ENCODE measurements at places on chromosomes 4 and X.

- DNase-seq, result no peak
Observed at GRCh38 chrX:94121799-94122198, 447.8 kb downstream of the FAM133A start.

- no peak for DNase-seq
Observed at GRCh38 chr4:131450572-131451209, 1698.4 kb upstream of the PCDH10 start.

DNA sequence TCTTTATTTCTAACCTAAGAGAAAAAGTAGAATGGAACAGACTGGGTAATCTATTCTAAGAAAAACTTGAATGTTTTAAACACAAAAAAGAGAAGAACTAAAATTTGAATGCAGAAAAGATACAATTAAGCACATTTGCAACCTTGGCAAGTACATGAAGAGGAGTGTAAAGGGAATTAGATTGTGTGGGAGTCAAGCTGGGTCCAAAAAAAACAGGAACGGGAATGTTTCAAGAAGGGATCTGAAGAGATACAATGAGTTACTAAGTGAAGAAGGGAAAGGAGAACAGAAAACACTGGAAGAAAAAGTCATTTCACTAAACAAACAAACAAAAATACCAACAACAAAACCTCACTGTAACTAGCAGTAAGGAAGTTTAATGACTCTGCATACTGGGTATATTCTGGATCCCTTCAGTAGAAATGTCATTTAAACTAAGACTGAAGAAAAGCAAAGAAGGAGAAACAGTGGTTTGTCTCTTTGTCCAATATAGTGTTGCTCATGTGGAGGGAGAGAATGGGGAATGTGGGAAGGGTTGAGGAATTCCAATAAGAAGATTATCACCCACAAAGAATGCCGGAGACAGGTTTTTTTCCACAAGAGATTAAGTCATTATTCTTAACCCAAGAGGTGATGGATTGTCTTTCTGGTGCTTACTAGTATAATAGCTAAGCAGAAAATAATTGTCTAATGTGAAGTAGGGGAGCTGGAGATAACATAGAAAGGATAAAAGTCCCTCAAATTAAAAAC is 50.4 kb upstream of the PTPN13 start:
- DNase-seq, result no peak

DNA sequence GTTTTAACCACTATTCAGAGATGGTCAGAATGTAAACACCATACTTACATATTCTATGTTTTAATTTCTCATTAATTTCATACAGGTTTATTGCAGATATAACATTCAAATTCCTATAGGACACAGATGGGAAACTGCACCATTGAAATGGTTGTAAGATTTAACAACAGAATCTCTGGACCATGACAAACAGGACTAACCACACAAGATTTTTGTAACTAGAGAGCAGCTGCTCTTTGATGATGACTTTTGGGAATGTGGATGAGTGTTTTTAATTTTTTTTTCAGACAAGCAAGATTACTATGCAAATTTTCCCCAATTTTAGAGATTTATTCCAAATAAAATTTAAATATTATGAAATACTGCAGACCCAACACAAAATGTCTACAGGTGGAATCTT is 610.2 kb downstream of the PCDH18 start:
- DNase-seq, result no peak

DNA sequence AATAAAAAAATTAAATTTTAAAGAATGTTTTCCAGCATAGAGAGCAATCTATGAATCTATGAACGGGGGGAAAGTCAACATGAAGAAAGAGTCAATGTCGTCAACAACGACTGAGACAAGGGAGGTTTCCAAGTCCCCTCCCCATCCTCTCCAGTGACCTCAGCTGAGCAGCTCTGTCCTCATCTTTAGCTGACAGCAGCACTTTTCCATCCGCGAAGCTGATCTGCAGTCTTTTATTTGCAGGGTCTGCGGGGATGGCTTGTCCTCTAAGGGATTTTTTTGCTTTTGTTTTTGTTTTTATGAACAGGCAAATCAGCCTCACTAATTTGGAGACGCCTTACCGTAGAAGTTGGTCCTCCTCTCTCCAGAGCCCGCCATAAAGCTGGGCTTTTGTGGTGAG is 46.5 kb downstream of the PRKX start:
- DNase-seq, result no peak

- no peak for DNase-seq
Observed at GRCh38 chr4:152728343-152728742, 48.5 kb upstream of the TMEM154 start.

- DNase-seq, result no peak
Observed at GRCh38 chrX:331151-331824, 12.7 kb upstream of the GTPBP6 start.
